ENCODE measurements at places on chromosomes 3 and 15.

DNA sequence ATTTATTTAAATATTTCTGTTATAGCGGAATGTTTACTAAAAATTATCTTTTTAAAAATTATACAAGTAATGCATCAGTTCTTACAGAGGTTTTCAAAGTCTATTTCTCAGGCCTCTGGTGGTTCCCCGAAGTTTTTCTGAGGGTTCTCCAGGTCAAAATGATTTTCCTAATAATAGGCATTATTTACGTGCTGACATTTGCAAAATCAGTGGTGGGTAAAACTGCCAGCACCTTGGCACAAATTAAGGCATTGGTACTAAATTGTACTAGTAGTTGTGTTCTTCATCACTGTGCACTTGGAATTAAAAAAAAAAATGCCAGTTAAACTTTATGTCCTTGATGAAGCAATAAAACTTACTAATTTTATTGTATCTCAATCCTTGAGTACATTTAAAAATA, 9.5 kb downstream of the PIAS1 start:
- no peak for DNase-seq

GRCh38 chr3:119639494-119640350, 20.7 kb downstream of the POPDC2 start:
- DNase-seq: no peak

DNA sequence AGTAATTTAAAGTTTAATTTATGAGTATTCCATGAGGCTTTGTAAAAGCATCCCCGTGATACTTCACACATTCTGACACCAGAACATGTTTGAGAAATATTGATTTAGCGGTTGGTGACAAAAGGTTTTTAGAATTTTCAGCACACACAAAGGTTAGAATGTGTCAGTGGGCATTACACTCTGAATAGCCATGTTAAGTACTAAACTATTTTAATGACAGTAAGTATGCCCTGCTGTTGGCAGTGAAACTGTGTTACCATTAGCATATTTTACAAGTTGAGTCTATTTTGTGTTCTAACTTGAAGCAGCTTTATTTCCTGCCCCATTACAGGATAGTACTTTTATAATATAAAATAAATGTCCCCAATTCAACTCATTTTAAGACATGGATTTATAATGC, 66.5 kb downstream of the ADAMTSL3 start:
- no peak for DNase-seq

GRCh38 chr3:185537369-185537970, 14.9 kb downstream of the LIPH start:
- DNase-seq: no peak

DNA sequence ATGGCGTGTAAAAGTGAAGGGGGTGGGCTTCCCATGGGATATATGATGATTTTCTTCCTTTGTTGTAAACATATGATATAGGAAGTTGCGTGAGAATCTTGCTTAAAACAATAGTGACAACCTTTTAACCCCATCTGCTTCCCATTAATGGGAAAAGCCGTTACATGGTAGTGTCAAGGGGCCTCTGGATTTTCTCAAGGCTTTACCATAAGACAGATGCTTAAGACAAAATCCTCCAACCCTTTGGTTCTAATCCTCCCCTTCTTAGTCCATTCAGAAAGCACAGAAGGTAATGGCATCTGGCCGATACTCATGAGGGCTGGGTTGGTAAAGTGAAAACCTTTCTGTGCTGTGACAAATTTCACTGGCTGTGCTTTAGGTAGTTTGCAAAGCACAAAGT, 25.0 kb downstream of the DPH3 start:
- DNase-seq: no peak

DNA sequence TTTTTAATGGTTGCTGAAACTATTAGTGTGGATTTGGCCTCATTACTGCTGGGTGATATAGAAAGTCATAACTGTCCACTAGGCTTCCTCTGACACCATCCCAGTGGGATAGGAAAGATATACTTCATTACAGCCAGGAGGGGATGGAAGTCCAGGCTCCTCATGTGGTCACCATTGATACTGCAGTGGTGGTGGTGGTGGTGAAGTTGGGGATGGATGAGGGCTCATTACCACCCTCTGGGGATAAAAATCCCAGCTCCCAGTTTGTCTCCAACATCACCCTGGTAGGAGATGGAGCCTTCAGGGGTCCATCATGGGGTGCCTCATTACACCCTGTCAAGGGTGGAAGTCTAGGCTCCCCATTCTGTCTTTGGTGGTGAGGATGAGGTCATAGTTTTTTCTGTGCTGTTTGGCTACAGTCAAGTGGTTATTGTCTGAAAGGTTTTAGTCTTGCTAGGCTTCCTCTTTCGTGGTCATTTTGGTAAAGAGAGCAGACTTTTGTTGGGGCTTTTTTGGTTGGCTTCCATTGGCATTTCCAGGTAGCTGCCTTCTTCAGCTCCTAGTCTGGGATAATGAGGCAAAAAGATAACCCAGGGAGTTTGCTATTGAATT, 30.1 kb upstream of the FILIP1L start:
- no peak for DNase-seq

DNA sequence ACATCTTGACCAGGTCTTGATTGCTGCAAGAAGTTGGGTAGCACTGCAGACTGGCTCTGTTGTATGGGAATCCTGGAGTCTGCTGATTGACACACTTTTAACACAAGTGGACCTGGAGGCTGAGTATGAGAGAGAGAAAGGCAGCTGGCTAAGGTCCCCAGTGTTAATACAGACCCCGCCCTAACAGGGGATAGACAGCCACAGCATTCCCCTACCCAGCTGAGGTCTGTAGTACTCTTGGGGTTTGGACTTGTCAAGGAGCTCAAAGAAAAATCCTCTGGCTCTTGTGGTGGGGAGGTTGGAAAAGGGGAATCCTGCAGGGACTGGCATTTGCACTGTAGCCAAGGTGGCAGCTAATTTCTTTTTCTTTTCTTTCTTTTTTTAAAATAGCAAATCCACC, 192.7 kb downstream of the ZNF621 start:
- DNase-seq: no peak

DNA sequence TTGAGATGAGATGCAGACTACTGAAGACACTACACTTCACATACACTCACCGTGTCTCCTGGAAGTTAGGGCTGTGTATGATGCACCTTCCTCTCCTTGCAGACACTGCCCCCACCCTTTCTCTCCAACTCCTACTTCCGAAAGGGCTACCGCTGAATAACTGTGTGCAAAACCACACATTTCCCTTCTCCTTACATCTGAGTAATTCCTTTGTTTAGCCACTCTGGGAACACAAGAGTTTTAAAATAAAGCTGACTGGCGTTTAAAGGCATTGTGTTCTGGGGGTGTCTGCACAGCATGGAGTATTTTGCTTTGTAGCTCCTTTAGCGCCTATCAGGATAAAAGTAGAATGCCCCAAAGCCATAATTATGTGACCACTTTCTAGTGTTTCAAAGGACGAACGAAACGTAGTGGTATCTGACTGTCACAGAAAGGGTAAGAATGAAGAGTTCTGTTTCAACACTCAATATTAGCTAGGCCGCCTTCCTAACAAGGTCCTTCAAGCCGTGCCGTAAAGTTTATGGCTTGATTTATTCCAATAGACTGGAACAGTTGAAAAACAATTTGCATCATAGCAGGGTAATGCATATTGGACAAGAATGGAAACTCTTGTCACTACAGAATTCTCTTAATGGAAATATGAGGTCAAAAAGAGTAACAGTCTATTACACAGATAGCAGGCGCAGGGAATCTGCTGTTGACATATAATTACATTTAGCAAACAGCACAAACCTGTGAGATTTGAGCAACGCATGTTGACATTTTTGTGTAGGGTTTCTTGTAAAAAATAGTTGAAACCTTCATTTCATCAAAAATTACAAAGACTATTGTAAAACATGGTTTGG, 619.9 kb downstream of the FOXP1 start:
- DNase-seq: no peak

GRCh38 chr15:52288051-52288942, 7.3 kb downstream of the MYO5C start:
- DNase-seq: no peak

DNA sequence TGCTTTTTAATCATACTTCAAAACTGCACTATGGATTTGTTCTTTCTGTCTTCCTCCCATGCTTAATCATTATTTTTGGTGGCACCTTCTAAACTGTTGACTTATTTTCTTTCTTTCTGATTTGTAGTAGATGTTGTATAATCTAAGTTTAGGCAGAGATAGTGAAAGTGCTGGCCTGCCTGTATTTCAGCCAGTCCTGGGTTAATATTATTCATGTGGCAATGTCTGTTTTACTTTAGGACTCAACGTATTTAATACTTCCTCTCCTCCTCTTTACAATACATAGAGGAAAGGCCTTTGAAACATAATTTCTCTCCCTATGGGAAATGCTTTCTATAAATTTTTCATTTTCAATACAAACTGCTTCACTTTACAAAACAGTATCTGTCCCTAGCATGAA, 327.7 kb upstream of the TPRG1 start:
- DNase-seq: no peak

GRCh38 chr3:183308751-183309150, 55.7 kb downstream of the B3GNT5 start:
- DNase-seq: no peak

DNA sequence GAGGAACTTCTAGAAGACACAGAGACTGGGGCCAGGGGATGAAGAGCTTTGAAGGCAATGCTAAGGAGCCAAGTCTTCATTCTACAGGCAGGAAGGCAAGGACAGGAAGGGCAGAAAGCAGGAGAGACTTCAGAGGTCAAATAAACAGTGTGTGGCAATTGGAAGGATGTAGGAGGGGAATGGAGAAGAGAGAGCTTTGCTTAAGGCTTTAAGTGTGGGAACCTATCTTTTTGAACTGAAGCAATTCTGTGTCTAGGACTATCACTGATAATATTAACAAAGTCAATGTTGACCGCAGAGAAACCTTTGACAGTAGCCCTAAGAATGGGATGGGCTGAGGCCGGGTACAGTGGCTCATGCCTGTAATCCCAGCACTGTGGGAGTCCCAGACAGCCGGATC, 325.0 kb downstream of the FOXP1 start:
- DNase-seq: no peak

GRCh38 chr3:36774052-36774451, 9.7 kb upstream of the DCLK3 start:
- DNase-seq: no peak

All from stimulated activated CD8-positive, alpha-beta memory T cell treated with anti-CD3 and anti-CD28 coated beads, Interleukin-15, amount 100 ng/mL, for 24 hours (primary cell).